ENCODE measurements at places on chromosomes 5 and 9.

DNA sequence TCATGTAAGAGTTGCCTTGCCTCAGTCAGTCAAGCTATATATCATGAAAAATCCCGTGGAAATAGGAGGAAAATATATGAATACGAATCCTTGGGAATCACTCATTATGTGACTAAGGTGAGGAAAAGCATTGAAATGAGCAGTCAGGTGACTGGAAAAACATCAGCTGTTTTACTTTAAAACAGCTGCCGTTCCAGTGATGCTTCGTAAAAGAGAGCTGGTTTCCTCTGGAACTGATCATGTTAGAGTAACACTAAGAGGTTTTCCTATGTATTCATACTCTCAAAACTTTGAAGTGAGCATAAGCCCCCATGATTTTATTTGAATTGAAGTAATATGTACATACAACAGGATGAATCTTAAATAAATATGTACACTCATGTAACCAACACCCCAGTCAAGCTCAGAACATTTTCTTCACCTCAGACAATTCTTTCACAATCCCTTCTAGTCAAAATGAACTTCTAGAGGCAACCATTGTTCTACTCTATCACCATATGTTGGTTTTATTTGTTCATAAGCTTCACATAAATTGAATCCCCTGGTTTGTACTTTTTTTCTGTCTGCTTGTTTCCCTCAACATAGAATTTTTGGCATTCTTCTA lies 107.7 kb downstream of the SLC25A46 start:
- DNase-seq, result no peak

DNA sequence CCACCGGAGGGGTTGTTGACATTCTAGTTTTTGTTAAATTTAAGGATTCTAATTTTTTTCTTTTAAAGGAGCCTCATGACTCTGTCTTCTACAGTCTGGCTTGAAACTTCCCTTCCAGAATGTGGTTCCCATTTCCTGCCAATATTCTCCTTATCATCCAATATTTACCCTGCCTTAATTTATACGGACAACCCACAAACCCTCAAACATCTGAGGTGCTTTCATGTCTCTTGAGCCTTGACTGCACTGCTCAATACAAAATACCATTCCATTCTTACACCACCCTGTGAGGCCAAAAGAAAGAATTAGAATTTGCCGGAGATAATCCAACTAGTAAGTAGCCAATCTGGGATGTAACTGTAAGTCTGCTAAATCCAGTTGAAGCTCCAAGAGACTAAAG lies 346.5 kb downstream of the SPOCK1 start:
- DNase-seq, result no peak

- DNase-seq, result no peak
These were observed 21.0 kb downstream of the TIMD4 start for GRCh38 chr5:156942064-156942463.

- DNase-seq, result no peak
These were observed 506.5 kb downstream of the ARHGEF28 start for GRCh38 chr5:74132485-74132884.

GRCh38 chr5:15371184-15371583 lies 128.8 kb upstream of the FBXL7 start:
- DNase-seq, result no peak

DNA sequence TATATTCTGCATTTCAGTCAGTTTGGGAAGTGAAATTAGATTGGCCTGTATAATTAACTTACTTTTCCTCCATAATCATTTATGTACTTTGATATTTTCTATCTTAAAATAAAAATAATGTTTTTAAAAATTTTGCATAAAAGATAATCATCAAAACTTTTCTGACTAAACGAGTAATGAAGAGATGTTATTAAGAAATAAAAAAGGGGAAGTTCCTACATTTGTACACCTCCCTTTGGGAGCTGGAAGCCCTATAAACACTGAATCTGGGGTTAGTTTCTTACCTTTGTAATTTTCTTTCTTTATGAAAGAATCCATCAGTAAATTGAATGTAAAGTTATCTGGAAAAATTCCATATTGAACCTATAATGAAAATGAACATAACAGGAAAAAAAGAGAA lies 86.2 kb downstream of the MRPS27 start:
- DNase-seq, result no peak

DNA sequence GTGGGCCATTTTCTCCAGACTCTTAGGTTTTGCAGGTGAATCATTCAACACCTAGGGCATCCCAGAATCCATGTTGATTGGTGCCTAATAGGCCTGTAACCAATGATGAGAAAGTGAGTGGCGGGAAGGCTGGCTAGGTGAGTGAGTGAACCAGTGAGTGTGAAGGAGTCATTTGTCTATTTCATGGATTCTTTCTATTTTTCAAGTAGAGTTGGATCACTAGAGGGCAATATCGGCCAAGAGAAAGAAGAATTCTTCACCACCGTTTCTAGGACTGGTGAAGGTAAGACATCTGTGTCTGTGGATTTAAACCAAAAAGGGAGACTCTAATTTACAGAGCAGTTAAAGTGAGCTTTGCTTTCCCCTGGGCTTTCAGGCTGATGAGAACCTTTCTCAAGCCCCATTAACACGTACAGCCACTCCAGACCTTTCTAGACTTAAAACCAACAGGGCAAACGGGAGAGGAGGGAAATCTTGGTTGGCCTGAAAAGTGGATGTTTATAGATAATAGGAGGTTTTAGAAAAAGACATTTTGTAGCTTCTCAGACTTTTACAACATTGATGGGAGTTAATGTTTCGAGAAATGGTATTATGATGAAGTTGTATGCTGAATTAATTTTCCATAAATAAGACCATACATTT lies 114.3 kb upstream of the IL12B start:
- DNase-seq, result no peak

GRCh38 chr5:35478856-35479682 lies 138.6 kb upstream of the SPEF2 start:
- DNase-seq, result no peak

DNA sequence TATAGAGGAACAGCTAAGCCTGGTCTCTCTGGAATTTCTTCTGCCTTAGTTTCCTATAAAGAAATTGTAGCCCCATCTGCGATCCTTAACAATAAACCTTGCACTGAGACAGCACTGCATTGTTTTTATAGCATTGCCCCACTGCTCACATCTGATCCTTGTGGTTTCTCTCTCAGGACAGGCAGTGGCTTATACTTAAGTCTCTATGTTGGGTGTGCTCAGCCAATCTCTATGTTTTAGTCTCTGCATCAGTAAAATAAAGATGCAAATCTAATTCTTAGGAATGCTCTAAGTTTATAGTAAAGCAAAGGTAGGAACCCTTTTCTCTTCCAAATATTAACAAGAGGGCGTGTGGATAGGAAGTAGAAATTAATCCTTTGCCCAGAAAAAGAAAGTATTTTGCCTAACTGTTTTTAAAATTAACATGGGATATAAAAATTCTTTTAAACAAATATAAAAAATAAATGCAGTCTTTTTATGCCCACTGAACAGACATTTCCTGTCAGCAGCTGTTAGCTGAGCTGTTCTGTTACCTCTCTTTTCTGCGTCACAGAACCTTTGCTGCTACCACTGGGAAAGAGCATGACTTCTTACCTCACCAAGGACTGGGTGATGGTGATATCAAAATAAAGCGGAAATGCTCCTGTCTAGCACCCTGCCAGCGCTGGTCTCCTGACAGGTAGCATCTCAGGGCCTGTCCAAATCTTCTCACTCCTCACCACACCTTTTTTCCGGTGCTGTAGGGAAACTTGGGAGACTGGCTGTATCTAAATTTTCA lies 29.5 kb downstream of the MRPS27 start:
- no peak for DNase-seq

GRCh38 chr9:109182940-109183798 lies 16.1 kb upstream of the FRRS1L start:
- DNase-seq, result no peak

DNA sequence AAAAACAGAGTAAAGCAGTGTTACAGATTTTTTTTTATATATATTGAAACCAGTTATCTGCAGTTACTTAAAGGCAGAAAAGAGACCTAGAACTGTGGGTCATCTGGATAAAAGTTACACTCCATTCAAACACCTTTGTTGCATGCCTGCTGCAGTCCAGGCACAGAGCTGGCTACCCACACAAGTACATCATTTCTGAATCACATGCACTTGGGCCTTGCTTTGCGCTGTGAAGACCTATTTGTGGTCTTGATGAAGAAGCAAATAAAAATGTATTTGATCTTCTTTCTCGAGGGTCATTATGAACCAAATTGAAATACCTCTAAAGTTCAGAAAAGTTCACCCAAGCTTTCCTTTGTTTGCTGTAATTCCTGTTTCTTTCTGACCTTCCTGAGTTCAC lies 503.0 kb upstream of the ZNF608 start:
- DNase-seq, result no peak

GRCh38 chr9:15135164-15135792 lies 171.7 kb downstream of the TTC39B start:
- peak; percentile 57 for DNase-seq

DNA sequence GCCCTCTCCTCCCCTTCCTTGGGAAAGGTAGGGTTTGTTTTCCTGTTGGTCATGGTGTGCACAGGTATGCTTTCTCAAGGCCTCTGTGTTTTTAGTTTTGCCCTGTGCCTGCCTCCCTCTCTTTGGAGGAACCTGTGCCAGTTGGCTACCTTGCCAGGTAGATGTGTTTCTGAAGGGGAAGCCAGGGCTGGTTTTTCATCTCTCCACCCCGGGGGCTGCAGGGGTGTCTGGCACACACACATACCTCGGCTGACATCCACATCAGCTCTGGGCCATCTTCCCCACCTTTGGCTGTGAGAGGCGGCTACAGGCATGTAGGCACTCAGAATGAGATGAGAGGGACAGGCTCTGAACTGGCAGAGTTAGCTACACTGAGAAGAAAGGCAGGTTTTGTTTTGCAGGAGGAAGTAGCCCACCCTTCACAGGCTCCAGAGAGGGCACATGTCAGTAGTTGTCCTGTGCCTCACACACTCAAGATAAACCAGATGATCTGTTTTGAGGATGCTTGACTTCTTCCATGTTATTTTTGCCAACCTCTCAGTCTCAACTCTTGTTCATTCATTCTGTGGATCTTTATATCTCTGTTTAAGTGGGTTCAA lies 9.7 kb downstream of the RGMB start:
- no peak for DNase-seq

- DNase-seq, result no peak
These were observed 122.8 kb upstream of the PUM3 start for GRCh38 chr9:2966565-2967300.

DNA sequence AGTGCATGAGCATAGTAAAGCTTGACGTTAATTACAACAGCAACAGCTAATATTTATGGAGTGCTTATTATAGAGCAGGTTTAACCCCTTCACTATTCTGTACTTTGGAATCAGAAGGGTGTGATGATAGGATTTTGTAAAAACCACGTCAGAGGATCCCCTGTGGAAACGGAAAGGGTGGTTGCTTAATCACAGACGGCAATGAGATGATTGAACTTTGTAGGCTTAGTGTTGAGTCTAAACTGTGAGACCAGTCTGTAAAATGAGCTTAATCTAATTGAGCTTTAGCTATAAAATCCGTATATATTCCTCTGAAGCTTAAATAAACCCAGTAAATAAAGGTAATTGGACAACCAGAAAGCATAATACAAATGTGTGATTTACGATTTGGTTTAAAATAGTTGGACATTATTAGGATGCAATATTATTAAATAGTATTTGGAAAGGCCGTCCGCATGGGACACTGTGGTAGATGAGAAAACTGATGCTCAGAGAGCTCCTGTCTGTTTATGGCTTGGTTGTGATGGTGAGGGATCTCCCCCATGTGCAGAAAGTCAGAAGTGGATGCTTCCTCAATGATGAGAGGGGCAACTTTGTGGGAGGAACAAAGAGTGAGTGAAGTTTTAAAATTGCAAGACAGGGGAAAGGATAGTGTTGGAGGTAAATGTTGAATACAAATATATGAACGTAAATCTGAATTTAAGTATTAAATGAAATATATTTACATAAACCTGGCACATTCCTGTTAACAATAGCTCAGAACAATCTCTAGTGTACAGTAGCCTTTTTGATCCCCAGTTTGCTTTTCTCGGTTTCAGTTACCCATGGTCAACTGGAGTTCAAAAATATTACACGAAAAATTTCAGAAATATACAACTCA lies 23.4 kb upstream of the SCGB3A2 start:
- no peak for DNase-seq

GRCh38 chr9:72592502-72593403 lies 71.3 kb downstream of the TMC1 start:
- no peak for DNase-seq

- no peak for DNase-seq
These were observed 25.0 kb downstream of the ECM2 start for GRCh38 chr9:92510747-92511146.

DNA sequence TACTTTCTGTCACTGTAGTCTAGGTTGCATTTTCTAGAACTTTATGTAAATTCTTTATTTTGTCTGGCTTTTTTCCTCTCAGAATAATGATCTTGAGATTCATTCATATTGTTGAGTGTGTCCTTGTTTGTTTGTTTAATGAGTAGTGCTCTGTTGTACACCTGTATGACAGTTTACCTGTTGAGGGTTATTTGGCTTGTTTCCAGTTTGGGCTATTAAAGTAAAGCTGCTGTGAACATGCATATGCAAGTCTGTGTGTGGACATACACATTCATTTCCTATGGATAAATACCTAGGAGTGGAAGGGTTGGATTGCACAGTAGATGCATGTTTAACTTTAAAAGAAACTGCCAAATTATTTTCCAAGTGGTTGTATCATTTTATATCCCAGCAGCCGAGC lies 30.4 kb downstream of the MVB12B start:
- DNase-seq, result no peak

DNA sequence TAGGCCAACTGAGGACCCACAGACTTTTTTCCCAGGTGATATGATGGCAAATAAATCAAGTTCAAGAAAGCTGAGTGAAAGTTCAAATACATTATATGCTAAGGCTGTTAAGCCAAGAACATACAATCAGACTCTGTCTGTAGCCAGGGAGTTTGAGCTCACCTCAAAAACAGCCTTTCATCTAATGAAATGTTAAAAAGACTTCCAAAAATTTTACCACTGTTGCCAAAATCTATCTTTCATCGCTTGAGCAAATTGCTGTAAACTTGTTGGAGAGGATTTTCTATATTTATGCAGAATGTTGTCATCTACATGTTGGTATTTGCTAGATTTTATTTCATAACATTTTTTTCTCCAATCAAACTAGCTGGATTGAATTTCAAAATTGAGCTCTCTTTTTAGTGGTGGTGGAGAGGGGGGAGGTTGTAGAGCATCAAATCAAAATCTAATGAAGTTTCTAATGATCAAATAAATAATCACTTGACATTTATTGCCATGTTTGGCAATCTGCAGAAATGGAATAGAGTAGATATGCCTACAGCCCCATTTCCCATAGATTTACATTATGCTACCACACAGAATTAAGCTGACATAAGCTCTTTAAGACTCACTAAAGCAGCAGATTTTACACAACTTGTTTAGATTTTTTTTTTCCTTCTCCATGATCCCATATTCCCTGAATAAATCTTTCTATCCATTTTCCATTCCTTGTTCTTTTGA lies 828.9 kb upstream of the ZNF608 start:
- DNase-seq, result no peak

GRCh38 chr9:92736563-92737215 lies 27.9 kb downstream of the BICD2 start:
- DNase-seq, result no peak

- peak; percentile 79 for DNase-seq
These were observed 3.1 kb downstream of the IER5L start for GRCh38 chr9:129174724-129175514.

- DNase-seq, result no peak
These were observed 259.2 kb downstream of the SLCO4C1 start for GRCh38 chr5:102036927-102037326.

GRCh38 chr5:54471398-54471797 lies 15.9 kb downstream of the HSPB3 start:
- no peak for DNase-seq
